ENCODE measurements at places on chromosomes 12 and 14.

GRCh38 chr12:20289520-20289919, 78.8 kb upstream of the PDE3A start:
- no peak for DNase-seq

GRCh38 chr14:61409782-61410181, 88.4 kb downstream of the PRKCH start:
- no peak for DNase-seq

GRCh38 chr12:2412305-2412643, 359.5 kb downstream of the CACNA1C start:
- no peak for DNase-seq

DNA sequence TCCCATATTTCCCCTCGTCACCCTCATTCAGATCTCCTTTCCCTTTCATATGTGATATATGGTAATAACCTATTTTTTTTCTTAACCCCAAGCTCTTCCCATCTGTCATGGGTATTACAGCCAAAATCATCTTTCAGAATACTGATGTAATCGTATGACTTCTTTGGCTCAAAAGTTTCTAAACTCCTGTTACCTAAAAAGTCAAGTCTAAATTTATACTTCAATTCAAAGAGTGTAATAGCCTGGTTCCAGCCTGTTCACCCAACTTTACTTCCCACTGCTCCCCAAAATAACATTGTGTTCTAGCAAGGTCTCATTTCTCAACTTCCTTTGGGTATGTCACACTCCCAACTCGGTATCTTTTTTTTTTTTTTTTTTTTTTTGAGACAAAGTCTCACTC, 48.5 kb downstream of the TBK1 start:
- no peak for DNase-seq

DNA sequence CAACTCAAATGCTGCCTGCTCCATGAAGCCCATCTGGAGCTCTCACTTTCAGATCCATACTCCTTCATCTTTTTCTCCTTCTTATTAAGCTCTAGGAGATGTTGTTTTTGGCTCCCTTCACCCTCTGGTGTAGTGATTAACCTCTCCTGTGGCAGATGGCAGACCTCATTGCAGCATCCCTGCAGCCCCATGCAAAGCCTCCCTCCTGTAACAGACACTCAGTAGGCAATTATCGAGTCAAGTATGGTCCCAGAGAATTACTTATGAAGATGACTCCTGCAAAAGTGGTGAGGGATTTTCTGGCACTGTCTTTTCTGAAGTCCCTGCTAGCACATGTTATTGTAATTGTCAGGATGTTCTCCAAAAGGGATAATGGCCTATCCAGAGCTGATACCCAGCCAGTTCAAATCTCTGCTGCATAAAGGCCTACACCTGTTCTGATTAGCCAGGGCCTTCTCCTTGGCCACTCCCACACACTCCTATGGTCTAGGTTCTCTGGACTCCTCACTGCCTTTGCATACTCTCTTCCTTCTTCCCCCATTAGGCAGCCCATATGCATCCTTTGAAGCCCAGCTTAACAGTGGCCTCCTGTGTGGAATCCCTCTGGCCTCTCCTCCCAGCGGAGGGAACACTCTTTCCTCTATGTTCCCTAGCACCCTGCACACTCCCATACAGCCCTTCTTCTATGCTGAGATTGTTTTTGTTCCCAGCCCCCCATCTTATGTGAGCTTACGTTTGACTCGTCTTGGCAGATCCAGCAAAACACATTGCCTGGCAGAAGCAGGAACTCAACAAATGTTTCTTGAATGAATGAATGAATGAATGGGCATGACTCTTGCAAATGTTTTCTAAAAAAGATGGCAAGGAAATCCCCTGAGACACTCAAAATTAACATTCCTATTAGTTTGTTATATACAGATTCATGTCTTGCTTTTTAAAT, 43.9 kb upstream of the MDM1 start:
- no peak for DNase-seq

DNA sequence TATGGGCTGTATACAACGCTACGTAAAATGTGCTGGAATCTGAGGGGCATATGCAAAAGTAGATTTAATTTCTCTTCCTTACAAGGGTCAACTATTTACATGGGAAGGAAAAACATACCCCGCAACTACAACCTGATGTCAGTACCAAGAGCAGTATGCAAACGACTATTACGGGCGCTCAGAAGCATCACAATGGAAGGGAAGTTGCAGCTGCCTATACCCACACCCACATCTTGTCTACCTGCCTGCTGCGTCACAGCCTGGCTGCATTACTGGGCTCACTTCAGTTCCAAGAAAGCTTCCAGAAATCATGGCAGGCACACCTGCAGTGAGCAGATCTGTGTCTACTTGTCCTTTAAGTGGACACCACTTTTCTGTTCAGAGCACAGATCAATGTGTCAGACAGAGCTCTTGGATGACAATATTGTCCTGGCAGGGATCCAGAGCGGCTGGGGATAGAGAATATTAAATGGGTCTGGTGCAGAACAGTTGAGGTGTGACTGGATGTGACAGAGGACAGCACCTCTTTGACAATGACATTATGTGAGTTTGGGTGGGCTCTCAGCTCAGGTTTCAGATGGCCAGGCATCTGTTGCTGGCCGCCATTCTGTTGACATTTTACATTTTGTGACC, 41.5 kb upstream of the GNG2 start:
- DNase-seq: peak; percentile 44

- DNase-seq: no peak
Measured at GRCh38 chr12:52946334-52946733, 2.6 kb upstream of the KRT18 start.

DNA sequence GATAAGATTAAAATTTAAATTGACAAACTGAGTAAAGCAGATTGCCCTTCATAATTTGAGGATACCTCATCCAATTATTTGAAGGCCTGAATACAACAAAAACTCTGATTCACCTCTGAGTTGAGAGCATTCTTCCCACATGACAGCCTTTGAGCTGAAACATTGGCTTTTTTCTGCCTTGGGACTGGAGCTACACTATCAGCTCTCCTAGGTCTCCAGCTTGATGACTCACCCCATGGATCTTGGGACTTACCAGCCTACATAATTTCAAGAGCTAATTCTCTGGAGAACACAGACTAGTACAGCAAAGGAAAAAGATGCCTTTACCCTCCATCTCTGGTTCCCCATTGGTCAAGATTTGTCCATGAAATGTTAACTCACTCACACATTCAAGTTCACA, 555.1 kb downstream of the FOXG1 start:
- DNase-seq: no peak

- DNase-seq: no peak
Measured at GRCh38 chr12:27229367-27229766, 14.7 kb upstream of the STK38L start.

- DNase-seq: no peak
Measured at GRCh38 chr12:126776026-126776655, 1490.8 kb upstream of the TMEM132C start.

DNA sequence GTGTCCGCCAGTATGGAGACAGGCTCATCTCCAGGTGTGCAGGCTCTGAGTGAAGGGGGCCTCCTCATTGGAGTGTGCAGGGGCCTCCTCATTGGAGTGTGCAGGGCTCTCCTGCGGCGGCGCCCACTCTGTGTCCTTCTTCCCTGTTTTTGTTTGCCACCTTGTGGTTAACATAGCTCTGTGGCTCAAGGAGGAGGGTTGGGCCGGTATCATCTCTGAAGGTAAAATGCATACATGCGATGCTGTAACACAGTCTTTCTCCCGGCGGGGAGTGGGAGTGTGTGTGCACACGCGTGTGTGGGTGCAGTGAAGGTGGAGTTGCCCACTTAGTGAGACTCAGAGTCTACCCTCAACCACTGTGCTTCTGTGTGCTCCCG, 429.4 kb downstream of the ZFP36L1 start:
- no peak for DNase-seq

- DNase-seq: no peak
Measured at GRCh38 chr12:111686574-111687105, 787 bp downstream of the ACAD10 start.

GRCh38 chr14:89160437-89160836, 256.6 kb downstream of the FOXN3 start:
- DNase-seq: no peak

DNA sequence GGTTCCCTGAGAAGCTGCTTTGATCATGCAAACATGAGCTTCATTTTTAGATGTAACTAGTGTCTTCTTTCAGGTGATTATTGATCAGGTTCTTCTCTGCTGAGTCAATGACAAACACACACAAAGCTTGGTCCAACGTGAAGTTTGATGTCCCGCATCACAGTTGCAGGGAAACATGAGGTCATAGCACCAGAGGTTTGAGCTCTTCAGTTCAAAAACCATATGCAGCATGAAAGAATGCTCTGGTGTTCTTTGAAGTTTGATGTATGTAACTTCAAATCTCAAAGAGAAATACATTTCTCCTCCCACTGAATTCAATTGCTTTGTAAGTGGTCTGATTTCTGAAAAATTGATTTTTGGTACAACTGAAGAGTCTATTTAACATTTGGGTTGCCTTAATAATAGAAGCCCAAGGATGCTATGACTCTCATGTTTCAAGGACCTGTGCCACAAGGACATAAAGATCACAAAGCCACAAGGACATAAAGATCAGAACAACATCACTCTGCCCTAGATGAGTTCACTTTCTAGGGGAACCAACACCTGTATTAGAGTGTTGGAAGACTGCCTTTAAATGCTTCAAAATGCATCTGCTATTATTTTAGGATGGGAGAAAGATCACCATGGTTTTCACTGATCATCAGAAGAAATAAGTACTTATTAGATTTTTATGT, 31.1 kb upstream of the AMIGO2 start:
- no peak for DNase-seq

GRCh38 chr12:63308671-63309070, 157.7 kb upstream of the AVPR1A start:
- no peak for DNase-seq

GRCh38 chr12:3150931-3151835, 74.0 kb downstream of the TSPAN9 start:
- peak; percentile 18 for DNase-seq

Measured in NCI-H526 treated with DMSO at 0.1 percent for 48 hours (cell line).